ENCODE measurements at places on chromosomes 2 and 18. TPM values are rescaled to one million over a fixed set of nuclear protein-coding genes. Genes with fewer than 3 reads are reported as not detected.

TUBB6 gene
- total RNA-seq = 12.6 TPM

KLHL14 gene
- not detected for total RNA-seq

GRCh38 chr18:47990981-47991380, 60.5 kb upstream of the SMAD2 start:
- no peaks in the 10 kb centered on the region for H3K4me1 ChIP-seq
- H3K27me3 ChIP-seq = no peaks in the 10 kb centered on the region
- DNase-seq = no peak
- no peak overlapping the region for H3K27ac ChIP-seq

GRCh38 chr18:34834897-34835296, 124.8 kb downstream of the DTNA start:
- H3K4me3 ChIP-seq = no peak overlapping the region
- peaks cover 12% of the 10 kb centered on the region for H3K4me1 ChIP-seq
- H3K27ac ChIP-seq = peak overlapping the region; percentile 28
- DNase-seq = no peak
- H3K27me3 ChIP-seq = no peaks in the 10 kb centered on the region

DNA sequence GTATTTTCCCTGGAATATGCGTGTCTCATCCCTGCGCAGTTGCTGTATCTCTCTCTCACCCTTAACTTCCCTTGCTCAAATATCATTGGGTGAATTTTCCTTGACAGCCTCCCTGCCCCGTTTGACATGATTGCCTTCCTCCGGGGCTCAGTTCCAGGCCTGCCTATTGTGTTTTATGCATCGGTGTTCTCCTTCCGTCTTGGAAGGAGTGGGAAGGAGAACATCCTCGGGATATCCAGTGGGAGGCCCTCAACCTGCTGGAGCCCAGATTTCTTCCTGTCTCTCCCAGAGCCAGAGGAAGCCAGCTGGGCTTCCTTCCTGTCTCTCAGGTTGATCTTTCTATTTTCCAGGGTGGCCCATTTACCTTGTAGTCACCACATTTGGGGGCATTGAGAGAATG, 434.7 kb upstream of the HS6ST1 start:
- H3K36me3 ChIP-seq = no peaks in the 10 kb centered on the region
- peaks cover 9% of the 10 kb centered on the region for H3K27me3 ChIP-seq
- H3K4me3 ChIP-seq = no peak overlapping the region
- no peak overlapping the region for H3K27ac ChIP-seq

DNA sequence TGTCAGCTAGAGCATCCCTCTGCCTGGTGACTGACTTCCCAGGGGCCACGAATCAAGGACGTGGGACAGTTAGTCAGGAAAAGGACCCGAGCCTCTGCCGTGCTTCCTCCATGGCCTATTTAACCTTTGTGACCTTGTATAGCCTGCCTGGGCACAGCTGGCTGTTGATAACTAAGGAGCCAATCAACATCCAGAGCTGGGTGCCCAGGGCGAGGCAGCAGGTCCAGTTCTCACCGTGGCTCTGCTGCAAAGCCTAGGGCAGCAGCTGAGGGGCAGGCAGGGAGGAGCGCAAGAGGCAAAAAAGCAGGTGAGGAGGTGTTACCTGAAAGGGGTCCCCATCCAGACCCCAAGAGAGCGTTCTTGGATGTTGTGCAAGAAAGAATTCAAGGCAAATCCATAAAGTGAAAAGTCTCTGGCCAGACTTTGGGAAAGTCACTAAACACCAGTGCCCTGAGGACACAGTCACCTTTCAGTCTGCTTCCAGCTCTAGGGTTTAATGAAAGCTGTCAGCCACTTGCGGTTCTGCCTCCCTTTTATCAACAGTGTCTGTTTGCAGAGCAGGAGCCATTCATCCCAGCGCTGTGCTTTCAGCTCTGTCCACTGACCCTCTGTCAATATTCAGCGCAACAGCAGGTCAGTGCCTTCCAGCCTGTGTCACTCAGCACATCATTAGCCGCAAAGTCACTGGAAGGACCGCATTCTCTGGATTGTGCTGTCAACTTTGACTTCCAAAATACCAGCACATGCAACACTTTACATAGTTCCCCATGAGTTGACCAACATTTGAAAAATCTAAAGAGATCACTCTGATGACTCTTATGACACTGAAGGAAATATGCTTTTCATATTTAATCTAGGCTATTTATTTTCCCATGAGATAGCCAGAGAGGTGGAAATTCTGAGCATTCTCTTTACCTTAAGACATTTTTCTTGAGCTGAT, 38.6 kb upstream of the ASAP2 start:
- H3K27ac ChIP-seq = no peak overlapping the region
- H3K4me3 ChIP-seq = no peak overlapping the region
- H3K27me3 ChIP-seq = peaks cover 1% of the 10 kb centered on the region

- no peak for DNase-seq
- no peaks in the 10 kb centered on the region for H3K4me1 ChIP-seq
- H3K4me3 ChIP-seq = no peak overlapping the region
Measured at GRCh38 chr2:33247365-33247764, 229.1 kb upstream of the RASGRP3 start.

DNA sequence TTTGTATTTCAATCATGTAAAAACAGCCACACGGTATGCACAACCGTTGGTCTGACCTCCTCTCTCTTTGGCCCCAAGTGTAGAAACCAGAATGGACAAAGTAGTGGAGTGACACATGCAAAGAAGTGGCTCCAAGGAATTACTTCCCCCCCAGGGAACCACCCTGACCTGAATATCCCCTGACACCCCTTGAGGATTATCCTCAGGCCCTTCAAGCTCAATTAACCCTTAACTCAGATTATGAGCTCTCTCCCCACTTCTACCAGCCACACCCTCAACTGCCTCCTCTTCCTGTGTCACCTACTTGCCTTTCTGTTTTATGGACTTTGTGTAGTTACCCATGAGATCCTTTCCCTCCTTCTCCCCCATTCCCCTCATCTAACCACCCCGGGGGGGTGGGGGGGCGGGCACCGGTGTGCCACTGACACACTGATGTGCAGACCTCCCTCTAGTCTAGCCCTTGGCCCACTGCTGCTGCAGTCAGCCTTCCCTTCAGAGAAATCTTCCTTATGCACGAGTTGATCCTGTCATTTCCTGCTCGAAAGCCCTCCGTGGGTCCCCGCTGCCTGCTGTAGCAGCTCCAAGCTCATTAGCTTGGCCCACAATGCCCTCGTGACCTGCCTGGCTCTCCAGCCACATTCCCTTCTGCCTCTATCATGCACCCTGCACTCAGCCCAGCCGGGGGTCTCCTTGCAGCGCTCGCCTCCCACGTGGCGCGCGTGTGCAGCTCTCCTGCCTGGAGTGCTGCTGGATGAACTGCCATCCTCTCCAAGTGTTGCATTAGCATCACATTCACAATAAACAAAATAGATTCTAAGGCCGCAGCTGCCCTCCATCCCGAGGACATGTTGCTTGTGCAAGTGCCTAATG, 40.1 kb upstream of the TMEM177 start:
- no peaks in the 10 kb centered on the region for H3K36me3 ChIP-seq
- H3K4me1 ChIP-seq = peaks cover 2% of the 10 kb centered on the region
- DNase-seq = no peak
- H3K4me3 ChIP-seq = no peak overlapping the region
- no peak overlapping the region for H3K27ac ChIP-seq
- no peaks in the 10 kb centered on the region for H3K27me3 ChIP-seq

DNA sequence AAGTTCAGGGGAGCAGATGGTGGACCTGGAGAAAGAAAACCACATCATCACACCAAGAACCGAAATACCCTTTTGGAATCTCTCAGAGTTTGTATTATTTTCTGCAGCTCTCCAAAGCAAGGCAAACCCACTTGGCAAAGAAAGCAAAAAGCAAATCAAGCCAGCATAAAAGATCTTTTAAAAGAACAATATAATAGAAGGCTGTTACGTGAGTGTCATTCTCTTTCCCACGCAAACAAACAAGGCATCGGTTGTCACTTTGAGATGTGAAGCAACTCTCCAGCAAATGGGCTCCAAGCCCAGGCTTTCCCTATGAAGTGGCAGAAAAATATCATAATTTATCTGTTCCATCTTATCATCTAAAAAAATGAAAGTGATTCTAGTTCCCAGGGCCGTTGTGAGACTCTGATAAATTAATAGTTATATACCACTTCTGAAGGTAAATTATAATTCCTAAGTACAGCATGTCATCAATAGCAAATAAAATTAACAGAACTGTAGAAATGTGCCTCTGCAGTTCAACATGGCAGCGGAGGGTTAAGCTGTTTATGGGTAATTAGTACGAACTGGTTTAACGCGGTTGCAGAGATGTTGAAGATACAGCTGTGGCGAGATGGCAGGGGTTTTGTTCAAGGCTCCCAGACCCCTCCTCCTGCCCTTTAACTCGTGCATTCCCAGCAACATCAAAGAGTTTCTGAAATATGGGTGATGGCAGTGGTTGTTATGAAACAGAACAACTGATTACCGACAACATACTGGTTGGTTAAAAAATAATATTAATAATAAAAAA, 89.2 kb downstream of the EPHA4 start:
- H3K4me1 ChIP-seq = no peaks in the 10 kb centered on the region
- H3K36me3 ChIP-seq = no peaks in the 10 kb centered on the region
- DNase-seq = no peak
- no peak overlapping the region for H3K4me3 ChIP-seq

DNA sequence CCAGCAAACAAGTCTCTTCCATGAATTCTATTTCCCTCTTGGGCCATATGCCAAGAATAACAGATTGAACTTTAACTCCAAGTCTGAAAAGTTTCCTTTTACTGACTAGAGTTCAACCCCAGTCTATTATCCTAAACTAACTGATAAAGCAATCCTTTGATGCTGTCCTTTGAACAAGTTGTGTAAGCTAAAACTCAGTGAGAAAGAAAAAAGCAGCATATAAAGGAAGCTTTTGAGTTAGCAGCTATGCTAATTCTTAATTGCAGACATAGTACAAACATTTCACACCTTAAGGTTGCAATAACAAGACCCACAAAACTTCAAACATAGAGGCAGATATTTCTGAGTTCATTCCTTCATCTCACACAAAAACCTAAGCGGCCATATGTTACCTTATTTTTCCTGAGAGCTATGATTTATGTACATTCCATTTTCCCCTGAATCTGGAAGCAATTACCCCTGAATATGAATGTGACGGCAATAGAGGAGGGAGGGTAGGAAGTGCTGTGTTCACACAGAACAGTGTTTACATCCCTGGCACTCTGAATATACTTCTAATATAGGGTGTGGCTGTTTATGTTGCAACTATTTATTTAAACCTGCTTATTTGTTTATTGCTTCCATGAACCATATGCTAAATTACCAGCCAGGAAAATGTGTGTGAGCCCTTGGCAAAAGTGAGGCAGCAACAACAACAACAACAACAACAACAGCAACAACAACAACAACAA, 180.6 kb downstream of the IRS1 start:
- H3K4me1 ChIP-seq = no peaks in the 10 kb centered on the region

DNA sequence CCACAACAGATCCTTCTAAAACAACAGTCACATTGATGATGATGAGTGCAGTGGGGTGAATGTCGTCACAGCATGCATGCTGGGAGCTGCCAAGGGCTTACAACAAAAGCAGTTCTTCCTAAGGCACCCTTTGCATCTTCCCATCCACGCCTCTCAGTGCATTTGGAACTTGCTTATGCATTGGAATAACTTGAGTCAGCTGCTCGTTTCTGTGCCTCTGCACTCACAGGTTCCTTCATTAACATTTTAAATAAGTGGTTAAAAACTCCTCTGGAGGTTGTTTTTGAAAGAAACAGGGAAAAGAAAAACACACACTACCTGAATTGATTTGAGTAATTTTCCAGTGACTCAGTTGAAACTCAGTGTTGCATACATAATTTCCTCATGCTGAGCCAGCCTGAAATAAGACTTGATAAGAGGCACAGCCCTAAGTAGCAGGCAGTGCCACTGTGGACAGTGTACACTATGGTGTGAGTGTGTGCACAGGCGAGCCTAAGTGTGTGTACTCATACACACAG, 46.8 kb upstream of the TRIM43B start:
- peaks cover 15% of the 10 kb centered on the region for H3K4me1 ChIP-seq
- no peak for DNase-seq
- H3K4me3 ChIP-seq = no peak overlapping the region
- H3K27me3 ChIP-seq = no peaks in the 10 kb centered on the region
- H3K36me3 ChIP-seq = peaks cover 37% of the 10 kb centered on the region

DNA sequence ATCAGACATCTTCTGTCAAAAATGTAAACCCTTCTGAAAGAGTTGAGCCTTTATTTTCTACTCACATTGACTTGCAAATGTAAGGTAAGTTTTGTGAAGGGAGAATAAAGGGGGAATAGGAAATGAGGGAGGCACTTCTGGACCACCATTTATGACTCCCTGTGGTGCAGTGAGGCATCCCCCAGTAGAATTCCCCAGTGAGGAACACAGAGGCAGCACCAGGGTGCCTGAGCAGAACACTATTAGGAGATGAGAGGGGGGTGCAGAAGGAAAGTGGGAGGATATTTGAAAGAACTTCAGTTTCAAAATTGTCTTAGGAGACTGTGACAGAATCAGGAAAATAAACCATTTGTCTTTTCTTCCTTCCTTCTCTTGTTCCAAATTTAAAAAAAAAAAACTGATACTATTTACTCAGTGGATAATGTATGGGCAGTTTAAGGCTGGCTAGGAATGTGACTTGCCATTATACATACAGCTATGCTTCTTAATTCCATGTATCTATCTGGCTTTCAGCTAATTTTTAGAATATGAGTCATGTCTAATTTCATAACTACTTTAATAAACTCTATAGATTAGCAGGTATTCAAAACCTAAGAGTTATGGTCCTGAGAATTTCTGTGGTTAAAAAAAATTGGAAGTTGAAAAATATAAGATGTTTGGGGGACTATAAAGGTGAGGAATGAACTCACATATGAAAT, 478.1 kb upstream of the CHAC2 start:
- no peak for DNase-seq
- H3K4me3 ChIP-seq = no peak overlapping the region
- no peaks in the 10 kb centered on the region for H3K27me3 ChIP-seq
- no peak overlapping the region for H3K27ac ChIP-seq
- no peaks in the 10 kb centered on the region for H3K4me1 ChIP-seq

GRCh38 chr18:61882296-61883004, 10.4 kb downstream of the RNF152 start:
- no peak for DNase-seq
- H3K4me1 ChIP-seq = no peaks in the 10 kb centered on the region
- no peak overlapping the region for H3K27ac ChIP-seq
- no peaks in the 10 kb centered on the region for H3K36me3 ChIP-seq
- H3K27me3 ChIP-seq = peaks cover 8% of the 10 kb centered on the region

GRCh38 chr2:109352056-109352897, 223.3 kb downstream of the SH3RF3 start:
- DNase-seq = no peak
- H3K4me1 ChIP-seq = peaks cover 38% of the 10 kb centered on the region
- no peaks in the 10 kb centered on the region for H3K36me3 ChIP-seq
- H3K4me3 ChIP-seq = no peak overlapping the region
- H3K27ac ChIP-seq = no peak overlapping the region
- H3K27me3 ChIP-seq = no peaks in the 10 kb centered on the region

Measured in activated CD8-positive, alpha-beta T cell treated with anti-CD3 and anti-CD28 coated beads for 36 hours (primary cell).